ENCODE measurements at places on chromosomes 5 and 9. TPM values are rescaled to one million over a fixed set of nuclear protein-coding genes. Genes with fewer than 3 reads are reported as not detected.

GFI1B gene
- 0.06 TPM for polyA plus RNA-seq

ADAMTS6 gene
- 0.72 TPM for polyA plus RNA-seq

C7 gene
- 69.5 TPM for polyA plus RNA-seq

C1QTNF3 gene
- polyA plus RNA-seq, result 1.5 TPM

GOLGA2 gene
- polyA plus RNA-seq, result 77.7 TPM

SPATA31C1 gene
- polyA plus RNA-seq, result not detected

HMGCR gene
- 11.1 TPM for polyA plus RNA-seq

PLAC8L1 gene
- not detected for polyA plus RNA-seq

BTNL3 gene
- polyA plus RNA-seq, result not detected

EXD3 gene
- polyA plus RNA-seq, result 15.2 TPM

DOCK2 gene
- polyA plus RNA-seq, result 0.80 TPM

C5orf58 gene
- not detected for polyA plus RNA-seq

GRCh38 chr5:68476854-68477253, 261.3 kb downstream of the PIK3R1 start:
- no peak for DNase-seq

DNA sequence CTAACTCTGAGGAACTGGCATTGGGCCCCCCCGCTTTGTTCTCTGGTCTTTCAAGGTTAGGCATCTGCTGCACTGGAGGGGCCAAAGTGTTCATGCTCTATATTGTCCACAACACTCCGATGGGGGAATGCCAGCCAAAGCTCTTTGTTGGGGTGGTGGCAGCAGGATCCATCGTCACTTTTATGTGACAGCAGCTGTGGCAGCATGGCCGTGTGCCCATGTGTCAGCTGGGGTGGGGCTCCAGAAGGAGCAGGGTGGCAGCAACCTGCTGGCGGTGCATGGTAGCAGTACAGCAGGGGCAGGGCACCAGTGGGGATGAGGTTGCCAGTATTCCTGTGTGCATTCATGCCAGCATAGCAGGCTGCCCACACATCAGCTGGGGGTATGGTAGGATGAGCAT, 28.2 kb downstream of the ITGA2 start:
- DNase-seq, result no peak

GRCh38 chr5:32273821-32274220, 38.9 kb downstream of the MTMR12 start:
- no peak for DNase-seq

- no peak for DNase-seq
Observed at GRCh38 chr5:74337984-74338310, 302.6 kb downstream of the ENC1 start.

DNA sequence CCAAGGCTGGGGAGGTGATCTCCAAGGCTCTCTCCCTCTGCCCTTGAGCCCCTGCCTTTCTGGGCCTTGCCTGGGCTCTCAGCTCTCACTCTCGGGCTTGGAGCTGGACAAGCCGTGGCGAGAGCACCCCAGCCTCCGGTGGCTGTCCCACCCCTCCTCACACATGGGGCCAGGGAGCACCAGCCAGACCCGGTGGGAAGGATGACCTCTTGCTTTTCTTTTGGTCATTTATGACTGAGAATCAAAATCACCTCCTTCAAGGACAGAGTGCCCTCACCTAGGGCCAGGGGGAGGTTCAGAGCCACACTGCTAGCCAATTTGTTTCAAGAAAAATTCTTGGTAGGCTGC, 14.1 kb downstream of the TCF7 start:
- DNase-seq, result no peak

- DNase-seq, result no peak
Observed at GRCh38 chr5:141518618-141519015, 29.7 kb downstream of the PCDHGC5 start.

DNA sequence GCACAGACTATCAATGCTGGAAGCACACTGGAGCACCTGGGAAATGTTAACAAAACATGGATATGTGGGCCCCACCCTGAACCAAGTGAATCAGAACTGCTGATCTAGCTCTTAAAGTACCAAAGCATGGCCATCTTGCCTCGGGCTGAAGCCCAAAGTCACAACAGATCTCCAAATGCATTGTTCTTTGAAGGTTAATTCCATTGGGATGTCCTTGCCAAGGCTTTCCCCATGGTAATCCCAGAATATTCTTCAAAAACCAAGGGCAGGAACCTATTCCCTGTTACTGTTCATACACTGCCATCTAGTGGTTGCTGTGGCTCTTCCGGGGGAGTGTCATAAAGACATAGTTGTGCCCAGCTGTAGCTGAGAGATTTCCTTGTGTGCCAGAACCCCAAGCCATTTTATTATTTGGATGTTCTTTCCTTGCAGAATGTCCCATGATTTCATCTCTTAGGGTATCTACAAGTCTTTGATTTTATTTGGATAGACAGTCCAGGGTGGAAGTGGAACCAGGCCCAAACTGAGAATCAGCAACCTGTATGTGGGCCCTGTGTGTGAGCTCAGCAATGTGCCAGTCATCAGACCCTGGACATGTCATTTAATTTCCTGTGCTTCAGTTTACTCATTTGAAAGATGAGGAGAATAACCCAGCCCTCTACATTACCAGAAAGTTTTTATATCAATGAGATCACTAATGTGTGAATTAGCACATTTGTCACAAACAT, 290.0 kb downstream of the ACTL7B start:
- peak; percentile 60 for DNase-seq

DNA sequence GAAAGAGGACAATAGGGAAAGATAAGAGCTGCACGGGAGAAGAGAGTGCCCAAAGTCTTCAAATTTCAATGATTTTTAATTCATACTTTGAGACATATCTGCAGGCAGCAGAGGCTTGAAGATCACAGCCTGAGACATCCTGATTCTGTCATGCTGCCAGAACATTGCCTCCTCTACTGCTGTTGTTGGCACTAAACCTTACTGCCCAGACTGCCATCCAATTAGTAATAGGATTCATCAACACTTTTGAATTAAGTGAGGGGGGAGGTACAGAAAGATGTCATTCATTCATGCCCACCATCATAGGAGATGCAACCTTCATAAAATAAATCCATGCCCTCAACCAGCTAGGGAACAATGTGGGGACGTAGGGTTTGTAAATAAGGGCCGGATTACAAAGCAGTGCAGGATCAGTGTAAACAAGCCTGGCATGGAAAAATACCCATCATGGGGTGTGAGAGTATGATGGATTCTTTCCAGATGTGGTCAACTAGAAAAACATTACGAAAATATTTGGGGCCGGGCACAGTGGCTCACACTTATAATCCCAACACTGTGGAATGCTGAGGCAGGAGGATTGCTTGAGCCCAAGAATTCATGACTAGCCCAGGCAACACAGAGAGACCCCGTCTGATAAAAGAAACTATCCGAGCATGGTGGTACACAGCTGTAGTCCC, 122.1 kb upstream of the DAPK1 start:
- DNase-seq, result no peak

DNA sequence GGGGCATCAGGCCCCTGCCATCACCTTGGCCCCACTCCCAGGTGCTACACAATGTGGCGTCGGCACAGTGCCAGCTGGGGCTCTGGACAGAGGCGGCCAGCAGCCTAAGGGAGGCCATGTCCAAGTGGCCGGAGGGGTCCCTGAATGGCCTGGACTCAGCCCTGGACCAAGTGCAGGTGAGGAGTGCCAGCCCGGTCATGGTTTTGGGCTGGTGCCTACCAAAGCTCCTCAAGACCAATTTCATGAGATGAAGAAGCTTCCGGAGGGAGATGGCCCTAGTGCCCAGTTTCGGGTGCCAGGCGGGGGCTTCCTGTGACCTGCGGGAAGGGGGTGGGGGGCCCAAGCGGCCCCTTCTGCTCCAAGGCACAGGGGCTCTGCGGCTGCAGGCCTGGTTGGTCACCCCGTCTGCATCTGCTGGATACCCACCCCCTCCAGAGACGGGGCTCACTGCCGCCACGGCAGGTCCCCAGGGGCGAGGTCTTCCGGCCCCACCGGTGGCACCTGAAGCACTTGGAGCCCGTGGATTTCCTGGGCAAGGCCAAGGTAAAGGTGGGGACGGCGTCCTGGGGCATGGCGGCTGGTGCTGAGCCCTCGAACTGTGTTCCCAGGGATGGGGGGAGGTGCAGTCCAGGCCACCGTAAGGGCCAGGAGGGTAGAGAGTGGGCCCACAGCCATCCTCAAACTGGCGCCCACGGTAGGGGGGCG, 5.8 kb downstream of the NOXA1 start:
- DNase-seq, result peak; percentile 26

- DNase-seq, result no peak
Observed at GRCh38 chr5:13478831-13479465, 465.5 kb downstream of the DNAH5 start.

DNA sequence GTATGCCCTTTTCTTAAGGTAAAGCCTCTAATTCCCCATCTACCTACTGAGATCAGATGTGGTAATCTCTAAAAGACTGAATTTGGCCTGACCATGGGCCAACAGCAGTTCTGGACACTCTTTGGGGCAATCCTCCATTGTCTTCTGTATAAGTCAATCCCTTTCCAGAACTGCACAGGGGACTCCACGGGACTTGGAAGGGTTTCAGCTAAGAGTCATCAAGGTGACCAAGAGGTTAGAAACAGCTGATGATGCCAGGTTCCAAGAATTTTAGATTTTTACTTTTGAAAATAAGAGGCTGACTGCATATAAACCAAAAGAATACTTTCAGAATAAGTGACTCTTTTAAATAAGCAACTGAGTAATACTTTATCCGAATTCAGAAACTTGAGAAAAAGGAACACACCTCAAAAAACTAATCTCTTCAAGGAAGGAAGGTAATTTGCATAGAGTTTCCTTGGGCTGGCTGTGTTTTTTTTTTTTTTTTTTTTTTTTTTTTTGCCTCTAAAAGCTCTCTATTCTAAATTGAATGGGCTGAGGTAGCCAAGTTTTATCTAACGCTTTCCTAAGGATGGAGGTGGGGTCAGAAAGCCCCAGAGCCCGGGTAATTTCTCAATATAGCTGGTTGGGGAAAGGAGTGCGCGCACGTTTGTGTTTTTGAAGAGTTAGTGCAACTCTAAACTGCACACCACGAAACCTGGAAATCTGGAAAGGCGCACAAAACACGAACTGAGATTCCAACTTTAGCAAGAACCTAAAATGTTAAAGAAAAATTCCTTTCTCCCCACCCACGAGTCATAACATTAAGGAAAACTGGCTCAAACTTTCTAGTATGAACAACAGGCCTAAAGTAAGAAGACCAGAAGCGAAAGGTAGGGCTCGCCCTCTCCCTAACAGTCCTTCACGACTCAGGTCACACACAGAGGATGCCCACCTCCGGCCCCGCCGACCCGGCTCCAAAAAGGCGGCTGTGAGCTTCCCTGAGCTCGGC, 1.3 kb downstream of the VCP start:
- DNase-seq, result no peak

DNA sequence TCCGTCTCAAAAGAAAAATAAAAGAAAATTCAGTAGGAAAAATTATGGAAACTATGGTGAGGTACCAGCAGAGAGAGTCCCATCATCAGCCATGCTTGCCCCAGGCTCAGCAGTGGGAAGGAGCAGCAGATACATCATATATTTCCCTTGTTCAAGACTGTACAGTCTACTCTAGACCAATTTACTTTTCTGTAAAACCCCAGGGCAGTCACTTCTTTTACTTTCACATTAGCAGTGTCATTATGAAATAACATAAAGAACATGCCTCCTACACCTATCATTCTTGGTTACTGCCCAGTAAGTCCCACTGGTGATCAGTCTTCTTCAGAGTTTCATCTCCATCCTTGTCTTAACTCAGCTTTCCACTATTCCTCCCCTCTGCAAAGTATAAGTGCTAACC, 1145.0 kb downstream of the MAT2B start:
- no peak for DNase-seq

- DNase-seq, result no peak
Observed at GRCh38 chr5:1820381-1820780, 19.2 kb downstream of the NDUFS6 start.

GRCh38 chr5:160269017-160269416, 39.7 kb downstream of the FABP6 start:
- DNase-seq, result peak; percentile 91

DNA sequence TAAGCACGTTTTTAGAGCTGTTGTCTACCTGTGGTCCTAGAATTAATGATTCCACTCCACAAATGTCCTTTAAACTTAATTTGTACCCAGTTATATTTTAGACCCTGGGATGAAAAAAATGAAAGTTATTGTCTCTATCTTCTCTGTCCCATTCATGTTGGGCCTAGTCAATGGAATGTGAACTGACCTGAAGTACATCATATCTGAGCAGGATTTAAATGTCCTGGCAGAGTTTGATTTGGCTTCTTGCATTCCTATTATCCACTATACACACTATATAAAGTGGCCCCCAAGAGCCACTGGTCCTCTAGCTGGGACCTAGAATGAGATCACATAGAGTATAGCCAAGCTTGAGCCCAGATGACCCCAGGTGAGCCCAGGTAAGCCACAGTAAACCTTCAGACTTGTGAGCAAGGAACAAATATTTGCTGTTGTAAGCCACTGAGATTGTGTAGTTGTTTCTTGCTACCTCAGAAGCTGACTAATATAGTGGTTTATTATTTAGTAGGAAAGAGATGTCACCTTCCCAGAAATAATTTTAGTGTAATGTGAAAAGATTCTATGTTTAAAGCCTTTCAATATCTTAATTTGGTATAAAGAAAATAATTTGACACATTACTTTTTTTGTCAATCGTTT, 37.1 kb upstream of the C6 start:
- DNase-seq, result no peak

DNA sequence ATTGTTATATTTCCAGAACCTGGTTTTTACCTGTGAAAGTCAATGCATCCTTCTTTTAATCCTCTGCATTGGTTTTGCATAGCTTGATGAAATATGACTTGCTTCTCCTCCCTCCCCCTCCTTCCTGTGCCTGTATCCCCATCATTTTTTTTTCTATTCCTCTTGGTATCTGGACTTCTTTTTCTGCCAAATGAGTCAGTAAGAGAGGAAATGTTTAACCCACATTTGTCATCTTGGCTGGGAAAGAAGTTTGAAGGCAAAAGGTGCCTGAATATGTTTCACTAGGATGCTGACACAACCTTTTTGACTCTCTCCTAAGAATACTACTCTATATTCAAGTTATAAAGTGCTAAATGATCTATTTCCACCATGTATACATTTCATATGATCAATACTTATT, 35.5 kb upstream of the CDKN2B start:
- no peak for DNase-seq

DNA sequence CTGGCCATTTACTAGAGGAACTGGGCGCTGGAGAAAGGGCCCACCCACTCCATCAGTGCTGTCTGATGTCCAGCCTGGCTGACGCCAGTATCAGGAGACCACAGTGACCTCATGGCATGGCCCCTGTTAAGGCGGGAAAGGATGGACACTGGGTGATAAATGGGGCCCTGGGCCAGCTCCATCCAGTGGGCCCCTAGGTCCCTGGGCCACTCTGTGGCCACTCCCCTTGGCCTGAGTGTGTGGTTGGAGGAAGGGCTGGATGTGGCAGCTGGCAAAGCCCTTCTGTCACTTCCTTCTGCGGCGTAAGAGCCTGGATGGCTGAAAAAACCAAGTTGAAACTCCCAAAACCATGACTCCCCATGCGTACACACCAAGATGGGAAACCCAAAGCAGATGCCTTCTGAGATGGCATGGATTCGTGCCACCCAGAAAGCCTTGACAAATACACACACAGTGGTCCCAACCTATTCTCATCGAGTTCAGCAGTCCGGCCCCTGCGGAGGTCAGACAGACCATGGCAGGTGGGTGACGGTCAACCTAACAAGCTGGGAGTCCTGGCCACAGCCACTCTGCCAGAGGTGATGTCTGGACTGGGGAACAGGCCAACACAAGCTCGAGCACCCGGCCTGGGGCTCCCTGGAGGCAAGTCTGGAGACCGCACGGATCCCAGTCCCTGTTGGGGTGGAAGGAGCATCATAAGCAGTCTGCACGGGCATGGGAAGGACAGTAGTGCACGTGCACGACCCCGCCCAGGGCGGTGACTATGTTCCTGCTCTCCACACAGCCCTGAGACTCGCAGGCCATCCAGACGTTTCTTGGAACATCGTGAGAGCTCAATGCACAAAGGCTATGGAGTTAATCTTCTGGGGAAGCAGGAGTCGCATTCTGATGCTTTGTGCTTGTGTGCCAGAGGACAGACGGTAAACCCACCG, 45.2 kb upstream of the NOTCH1 start:
- no peak for DNase-seq
